ENCODE measurements at places on chromosomes 2 and 18. TPM values are rescaled to one million over a fixed set of nuclear protein-coding genes. Genes with fewer than 3 reads are reported as not detected.

The ALPG gene
- total RNA-seq, result not detected

The C1D gene
- total RNA-seq, result 14.7 TPM

The TUBB8B gene
- not detected for total RNA-seq

The LMAN2L gene
- 8.0 TPM for total RNA-seq

The REG1B gene
- total RNA-seq, result not detected

The RIOK3 gene
- 55.4 TPM for total RNA-seq

The KCNG2 gene
- total RNA-seq, result not detected

The HOXD9 gene
- not detected for total RNA-seq

The GKN2 gene
- not detected for total RNA-seq

The BABAM2 gene
- 49.7 TPM for total RNA-seq

The LAMA3 gene
- 0.20 TPM for total RNA-seq

The SOCS6 gene
- 3.8 TPM for total RNA-seq

All from activated CD4-positive, alpha-beta T cell treated with anti-CD3 and anti-CD28 coated beads, Interleukin-2, amount 10 ng/mL, durations not matched to agents 7 days and 5 days (primary cell).